Activated T-helper 1 cell treated with Interleukin-2 at 50 U/mL for 16 hours (primary cell): ENCODE measurements at places on chromosomes 5 and 9.

DNA sequence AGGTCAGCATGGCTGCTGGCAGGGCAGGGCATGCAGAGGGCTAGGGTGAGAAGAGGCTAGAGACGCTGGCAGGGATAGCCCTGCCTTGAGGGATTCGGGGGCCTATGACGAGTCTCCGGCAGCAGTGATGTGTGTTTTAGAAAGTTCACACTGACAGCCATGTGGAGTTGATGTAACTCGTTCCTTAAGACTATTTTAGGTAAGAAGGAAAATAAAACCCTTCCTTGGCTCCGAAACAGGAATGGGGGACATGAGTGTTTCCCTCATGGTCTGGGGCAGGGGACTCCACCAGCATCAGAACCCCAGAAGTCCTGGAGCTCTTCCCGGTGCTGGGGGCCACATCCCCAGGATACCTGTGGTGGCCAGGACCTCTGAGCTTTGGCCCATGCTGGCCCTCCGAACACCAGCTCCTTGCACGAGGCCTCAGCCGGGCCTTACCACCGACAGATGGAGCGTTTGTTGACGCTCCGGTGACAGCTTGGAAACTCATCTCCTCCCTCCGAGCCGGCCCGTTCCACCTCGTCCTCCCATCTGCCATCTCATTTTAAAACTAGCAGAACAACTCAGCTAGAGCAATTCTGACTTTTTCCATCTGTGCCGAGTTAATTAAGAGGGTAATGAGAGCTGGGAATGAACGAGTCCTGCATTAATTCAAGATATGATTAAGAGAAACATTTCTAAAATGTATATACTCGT is 337.7 kb downstream of the CDK5RAP2 start:
- no peak for DNase-seq

DNA sequence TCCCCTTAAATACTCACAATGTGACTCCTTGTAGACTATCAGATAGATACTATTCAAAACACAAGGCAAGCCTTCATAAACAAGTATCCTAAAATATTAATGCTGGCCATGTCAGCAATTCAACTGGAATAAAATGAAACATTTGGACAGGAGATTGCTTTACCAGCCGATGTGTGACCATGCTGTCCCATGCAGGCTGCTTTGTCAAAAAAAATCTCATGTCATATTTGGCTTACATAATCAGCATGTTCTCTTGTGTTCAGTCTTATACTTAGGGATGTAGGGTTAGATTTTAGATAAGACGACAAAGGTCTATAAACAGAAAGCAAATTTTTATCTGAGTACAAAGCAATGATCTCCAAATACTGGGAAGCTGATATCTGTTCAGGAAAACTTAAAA is 108.5 kb downstream of the NR6A1 start:
- no peak for DNase-seq

GRCh38 chr5:88190106-88190834 is 78.4 kb downstream of the TMEM161B start:
- DNase-seq = no peak

DNA sequence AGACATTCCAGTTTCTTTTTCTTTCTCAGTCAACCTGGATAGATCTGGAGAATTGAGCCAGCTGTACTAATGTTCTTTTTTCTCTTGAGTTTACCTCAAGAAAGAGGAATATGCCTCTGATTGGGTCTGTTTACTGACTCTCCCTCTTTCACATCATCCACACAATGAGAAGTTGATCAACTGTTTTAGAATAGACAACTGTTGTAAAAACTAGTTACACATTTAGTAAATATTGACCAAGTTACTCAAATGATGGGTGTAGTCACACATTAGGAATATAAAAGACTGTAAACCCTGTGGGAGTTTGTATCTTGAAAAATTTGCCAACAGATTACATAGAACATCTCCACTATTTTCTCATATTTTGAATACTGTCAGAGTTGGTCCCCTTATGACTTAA is 330.8 kb downstream of the FER start:
- no peak for DNase-seq

- DNase-seq = no peak
These were observed 35.4 kb upstream of the RXRA start for GRCh38 chr9:134290603-134291451.

GRCh38 chr5:6820851-6821479 is 107.7 kb downstream of the TENT4A start:
- no peak for DNase-seq

GRCh38 chr5:173902743-173903142 is 14.6 kb downstream of the CPEB4 start:
- no peak for DNase-seq

DNA sequence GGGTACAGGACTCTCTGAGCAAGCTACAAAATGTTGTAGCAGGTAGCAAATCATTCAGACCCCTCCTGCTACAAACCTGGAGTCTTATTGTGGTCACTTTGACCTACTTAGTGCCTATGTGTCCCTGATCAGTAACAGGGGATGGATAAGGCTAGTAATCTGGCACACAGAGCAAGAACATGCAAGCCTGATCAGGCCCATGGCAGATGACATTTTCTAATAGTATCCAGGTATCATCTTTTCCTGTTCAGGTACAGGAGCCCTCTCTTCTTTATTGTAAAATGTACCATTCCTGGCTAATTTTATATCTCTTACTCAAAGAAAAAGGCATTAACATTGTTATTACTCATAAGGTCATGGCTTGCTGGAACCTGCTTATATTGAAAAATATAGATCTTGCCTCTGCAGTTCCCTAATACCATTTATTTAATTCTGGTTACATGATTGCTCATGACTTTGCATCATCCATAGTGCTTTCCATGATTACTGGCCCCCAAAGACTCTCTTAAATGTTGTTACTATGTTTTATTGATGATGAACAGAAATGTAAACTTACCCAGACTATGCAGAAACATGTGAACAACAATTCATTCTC is 18.2 kb upstream of the CCNH start:
- DNase-seq = no peak

- no peak for DNase-seq
These were observed 93.5 kb downstream of the PHF2 start for GRCh38 chr9:93669958-93670207.

GRCh38 chr5:132666310-132667123 is 7.3 kb upstream of the IL4 start:
- DNase-seq = no peak

GRCh38 chr5:67897431-67897830 is 318.1 kb upstream of the PIK3R1 start:
- DNase-seq = no peak

DNA sequence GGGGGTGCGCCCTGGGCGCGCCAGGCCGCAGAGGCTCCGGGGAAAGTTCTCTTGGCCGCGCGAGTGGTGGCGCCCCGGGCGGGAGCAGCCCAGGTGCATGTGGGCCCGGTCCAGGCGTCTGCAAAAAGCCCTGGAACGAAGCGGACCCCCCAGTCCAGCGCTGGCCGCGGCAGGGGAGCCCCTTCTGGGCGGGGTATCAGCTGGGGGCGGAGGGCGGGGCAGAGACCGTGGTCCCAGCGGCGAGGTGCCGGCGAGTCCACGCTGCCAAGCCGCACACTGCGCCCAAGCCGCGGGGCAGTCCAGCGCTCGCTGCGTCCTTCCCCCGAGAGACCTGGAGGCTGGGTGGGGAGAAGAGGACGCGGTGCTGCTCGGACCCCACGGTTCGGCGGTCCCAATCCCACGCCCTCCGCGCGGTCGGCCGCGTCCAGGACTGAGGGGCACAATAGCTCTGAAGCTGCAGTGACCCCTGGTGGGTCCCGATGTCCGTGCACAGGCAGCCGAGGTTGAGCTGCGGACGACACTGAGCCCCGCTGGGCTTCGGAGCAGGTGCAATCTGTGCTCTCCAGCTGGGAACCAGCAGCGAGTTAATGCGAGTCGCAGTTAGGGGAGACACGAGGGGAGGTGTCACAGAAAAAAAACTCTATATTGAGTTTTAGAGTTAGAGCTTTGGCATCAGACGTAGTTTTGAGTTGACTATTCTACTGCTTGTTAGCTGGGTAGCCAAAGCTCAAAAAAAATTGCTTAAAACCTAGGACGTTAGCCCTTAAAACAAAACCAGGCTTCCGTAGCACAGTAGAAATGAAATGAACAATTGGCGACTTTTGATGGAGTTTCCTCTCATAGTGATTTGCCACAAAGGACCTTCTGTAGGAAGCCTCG is 1.1 kb upstream of the EPB41L4A start:
- no peak for DNase-seq

DNA sequence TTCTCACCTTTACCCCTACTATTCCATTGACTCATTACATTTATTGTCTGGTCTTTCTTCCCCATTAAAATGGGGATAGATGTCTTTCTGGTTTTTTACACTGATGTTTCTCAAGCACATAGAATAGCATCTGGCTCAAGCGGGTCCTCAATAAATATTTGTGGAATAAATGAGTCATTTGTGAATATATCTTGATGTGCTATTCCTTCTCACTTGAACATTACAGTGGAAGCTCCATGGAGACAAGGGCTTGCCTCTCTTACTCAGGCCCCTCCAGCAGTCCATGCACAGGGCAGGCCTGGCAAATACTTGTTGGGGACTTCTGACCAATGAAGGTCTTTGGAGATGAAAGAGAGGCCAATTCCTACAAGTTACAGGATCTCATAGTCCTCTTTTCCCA is 151.7 kb upstream of the TAS2R1 start:
- no peak for DNase-seq

DNA sequence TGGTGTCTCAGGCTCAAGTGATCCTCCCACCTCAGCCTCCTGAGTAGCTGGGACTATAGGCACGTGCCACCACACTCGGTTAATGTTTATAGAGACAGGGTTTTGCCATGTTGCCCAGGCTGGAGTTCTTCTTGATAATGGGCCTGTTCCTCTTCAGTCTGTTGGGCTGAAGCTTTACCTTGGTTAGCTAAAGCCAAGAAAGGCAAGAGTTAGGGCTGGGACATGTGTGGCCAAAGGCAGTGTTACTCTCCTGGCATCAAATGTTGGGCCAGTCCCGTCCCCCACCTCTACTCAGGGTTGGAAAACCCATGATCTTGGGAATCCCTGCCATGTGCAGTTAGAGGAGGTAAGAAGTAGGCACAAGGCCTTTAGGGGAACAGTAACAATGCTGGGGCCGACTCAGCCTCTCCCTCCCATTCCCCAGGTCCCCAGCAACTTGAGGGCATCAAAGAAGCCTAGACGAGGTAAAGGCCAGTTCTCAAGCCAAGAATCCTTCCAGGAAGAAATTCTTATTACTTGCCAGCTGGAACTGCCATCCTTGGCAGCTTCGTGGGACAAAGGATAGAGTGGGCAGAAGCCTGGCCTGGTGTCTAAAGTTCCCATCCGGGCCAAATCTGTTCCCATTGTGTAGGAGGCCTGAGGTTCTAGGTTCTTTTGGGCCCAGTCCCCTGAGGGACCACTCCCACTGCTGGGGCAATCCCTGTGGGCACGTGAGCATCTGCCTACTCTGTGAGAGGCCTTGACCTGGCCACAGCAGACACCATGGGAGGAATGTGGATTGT is 4.5 kb downstream of the EGR1 start:
- DNase-seq = no peak

DNA sequence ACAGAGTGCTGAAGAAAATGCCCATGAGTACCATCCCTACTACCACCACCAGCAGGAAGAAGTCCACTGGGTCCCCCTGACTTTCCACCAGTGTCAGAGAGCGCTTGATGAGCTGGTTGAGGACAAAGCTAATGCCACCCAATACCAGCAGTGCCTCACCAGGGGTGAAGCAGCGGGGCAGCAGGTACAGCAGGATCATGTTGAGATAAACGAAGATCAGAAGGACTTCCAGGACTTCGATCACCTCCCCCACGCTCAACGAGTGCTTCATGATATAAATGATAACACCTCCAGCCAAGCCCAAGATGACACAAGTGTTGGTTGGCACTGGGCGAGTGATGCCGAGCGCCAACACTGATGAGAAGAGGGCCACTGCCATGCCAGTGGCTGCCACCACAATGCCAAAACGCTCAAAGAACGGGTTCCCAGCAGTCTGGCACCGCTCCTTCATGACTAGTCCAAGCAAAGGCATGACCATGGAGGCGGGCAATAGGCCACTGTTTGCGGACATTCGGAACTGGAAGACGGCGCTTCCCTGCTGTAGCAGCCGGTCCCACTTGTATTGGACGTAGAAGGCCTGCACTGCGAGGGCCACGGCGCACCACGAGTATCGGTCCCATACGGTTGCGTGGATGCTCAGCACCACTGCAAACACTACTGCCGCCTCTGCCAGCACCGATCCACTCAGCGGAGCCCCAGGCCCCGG is 679 bp downstream of the DOLK start:
- no peak for DNase-seq

- DNase-seq = no peak
These were observed 31.0 kb upstream of the DENND1A start for GRCh38 chr9:123960965-123961364.

GRCh38 chr9:92108122-92108521 is 7.1 kb downstream of the SPTLC1 start:
- DNase-seq = no peak

DNA sequence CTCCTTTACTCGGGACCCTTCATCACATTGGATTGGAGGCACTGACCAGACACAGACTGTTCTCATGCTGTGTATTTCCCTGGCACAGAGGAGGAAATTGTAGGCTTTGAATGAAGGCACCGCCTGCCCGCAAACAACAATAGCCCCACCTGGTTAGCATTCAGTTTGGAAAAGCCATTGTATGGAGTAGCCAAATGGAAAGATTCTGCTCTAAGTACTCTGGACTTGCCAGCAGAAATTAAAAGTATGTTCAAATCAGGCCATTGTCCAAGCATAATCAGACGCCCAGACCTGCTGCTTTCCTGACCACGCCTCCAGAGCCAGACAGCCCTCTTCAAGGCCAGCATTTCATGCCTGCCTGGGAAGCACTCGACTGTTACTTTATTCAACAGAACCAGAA is 8.0 kb upstream of the SEMA4D start:
- DNase-seq = no peak

GRCh38 chr5:145499483-145499882 is 335.7 kb downstream of the PRELID2 start:
- DNase-seq = no peak

- no peak for DNase-seq
These were observed 26.4 kb upstream of the CARNMT1 start for GRCh38 chr9:75054368-75055001.

DNA sequence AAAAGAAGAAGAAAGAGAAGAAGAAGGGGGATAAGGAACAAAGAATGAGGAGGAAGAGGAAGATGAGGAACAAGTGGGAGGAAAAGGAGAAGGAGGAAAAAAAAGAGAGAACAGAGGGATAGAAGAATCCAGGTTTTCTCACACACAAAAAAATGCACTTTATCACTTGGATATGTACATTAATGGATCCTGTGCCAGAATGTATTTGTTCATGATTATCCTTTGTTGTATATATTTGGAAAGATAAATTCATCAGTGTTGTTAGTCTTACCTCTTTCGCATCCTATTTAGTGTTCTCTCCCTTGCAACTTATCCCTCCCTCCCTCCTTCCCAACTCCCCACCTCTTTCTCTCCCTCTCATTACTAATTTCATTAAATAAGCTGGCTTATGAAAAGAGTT is 298.8 kb downstream of the SLCO4C1 start:
- DNase-seq = no peak

GRCh38 chr5:138883211-138883610 is 8.1 kb upstream of the LRRTM2 start:
- DNase-seq = no peak

- DNase-seq = no peak
These were observed 75.2 kb downstream of the PHF2 start for GRCh38 chr9:93651521-93651950.

GRCh38 chr5:133287500-133287899 is 235.7 kb downstream of the HSPA4 start:
- no peak for DNase-seq
